ENCODE measurements at places on chromosomes 5 and 9.
A peak's percentile ranks its signal among the peaks of the same experiment; 100 is the strongest.

- DNase-seq = no peak
These were observed 173.3 kb upstream of the WWC1 start for GRCh38 chr5:168118042-168118668.

DNA sequence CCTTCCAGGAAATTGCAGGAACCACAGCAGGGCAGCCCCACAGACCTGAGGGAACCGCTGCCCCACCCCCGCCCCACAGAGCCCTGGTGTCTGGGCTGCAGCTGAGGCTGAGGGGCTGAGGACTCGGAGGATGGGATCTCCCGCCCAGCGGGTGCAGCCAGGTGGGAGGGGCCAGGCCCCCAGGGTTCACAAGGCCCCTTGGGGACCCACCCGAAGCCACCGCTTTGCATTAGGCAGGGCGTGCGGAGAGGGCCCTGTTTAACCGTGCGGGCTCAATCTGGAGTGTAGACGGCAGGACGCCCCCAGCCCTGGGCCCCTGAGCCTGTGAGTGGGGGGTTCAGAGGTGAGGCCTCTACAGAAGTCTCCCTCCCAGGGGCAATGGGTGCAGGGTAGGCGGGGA is 10.8 kb downstream of the NOTCH1 start:
- no peak for DNase-seq

GRCh38 chr5:98936948-98937715 is 8.3 kb upstream of the CHD1 start:
- DNase-seq = no peak

DNA sequence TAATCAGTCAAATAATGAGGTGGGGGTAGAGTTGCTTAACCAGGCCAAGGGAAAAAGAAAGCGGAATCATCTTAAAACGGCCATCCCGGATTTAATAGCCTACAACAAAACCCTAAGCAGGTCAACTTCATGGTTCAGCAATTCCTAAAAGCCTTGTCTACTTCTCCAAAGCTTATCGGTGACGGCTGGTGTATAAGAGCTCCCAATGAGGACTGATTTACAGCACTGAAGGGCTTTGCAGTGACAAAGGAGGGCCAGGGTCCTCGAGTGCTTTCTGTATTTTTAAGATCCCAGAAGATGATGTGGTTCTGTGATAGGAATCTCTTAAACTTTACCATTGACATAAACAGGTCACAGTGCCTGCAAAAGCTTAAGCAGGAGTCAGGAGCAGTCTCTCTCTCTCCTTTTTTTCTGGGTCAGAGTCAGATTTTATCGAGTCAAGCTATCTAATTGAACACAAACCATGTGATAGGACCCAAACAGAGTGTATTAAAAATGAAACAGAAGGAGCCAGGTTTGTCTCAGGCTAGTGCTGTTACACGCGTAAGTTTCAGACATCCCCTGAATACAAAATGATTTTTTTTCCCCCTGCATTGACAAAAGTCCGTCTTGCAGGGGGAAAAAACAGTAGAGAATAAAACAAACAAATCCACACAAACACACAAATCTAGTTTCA is 663.6 kb upstream of the ZNF608 start:
- DNase-seq = peak; percentile 25

GRCh38 chr5:74889523-74890105 is 23.4 kb upstream of the FAM169A start:
- DNase-seq = no peak

DNA sequence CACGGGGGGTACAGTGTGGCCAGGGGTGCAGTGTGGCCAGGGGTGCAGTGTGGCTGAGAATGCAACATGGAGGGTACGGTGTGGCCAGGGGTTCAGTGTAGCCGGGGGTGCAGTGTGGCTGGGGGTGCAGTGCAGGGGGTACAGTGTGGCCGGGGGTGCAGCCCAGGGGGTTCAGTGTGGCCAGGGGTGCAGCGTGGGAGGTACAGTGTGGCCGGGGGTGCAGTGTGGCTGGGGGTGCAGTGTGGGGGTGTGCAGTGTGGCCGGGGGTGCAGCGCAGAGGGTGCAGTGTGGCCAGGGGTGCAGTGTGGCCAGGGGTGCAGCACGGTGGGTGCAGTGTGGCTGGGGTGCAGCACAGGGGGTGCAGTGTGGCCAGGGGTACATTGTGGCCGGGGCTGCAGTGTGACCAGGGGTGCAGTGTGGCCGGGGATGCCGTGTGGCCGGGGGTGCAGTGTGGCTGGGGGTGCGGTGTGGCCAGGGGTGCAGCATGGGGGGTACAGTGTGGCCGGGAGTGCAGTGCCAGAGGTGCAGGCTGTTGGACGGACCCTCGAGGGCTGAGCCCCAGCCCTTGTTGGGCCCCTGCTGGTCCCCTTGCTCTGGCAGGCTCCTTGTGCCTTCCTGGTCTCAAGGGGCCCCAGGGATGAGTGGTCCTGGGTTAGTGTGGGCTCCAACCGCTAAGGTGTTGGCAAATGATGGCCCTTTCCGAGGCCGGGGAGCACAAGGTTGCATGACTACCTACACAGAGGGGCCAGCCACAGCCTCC is 17.9 kb downstream of the TPPP start:
- DNase-seq = no peak

DNA sequence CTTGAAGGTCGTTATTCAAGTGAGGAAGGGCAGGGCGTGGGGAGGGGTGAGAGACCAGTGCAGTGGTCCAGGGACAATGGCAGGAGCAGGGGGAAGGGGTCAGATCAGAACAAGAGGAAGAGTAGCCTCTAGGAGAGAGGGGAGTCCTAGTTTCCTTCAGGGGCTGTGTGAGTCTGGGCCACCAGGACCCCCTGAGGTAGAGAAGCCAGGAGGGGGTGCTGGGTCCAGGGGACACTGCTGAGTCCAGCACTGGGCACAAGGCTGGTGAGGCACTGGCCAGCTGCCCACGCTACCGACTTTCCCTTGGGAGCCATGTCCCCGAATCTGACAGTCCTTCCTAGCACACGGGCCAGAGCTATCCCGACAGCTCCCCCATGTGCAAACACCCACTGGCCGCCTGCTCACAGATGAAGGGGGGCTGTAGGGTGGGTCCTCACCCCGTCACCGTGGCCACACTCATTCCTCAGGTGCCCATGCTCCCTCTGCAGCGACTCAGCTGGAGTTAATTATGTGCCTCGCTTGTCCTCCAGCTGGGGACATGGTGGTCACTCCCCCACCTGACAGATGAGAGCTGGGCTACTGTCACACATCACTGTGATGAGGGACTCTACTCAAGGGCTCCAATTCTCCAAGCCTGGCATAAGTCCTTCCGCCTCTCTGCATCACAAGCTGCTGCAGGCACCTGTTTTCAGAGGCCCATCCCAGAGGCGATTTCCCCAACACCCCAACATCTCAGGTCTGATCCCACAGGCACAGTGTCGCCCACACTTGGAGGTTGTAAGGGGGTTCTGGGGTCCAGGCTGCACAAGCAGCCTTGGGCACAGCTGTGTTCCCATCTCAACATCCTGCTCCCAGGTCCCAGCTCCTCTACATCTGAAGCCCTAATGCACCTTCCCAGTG is 115.1 kb downstream of the GABBR2 start:
- DNase-seq = no peak

GRCh38 chr5:25009063-25009462 is 364.3 kb upstream of the CDH10 start:
- peak; percentile 1 for DNase-seq

DNA sequence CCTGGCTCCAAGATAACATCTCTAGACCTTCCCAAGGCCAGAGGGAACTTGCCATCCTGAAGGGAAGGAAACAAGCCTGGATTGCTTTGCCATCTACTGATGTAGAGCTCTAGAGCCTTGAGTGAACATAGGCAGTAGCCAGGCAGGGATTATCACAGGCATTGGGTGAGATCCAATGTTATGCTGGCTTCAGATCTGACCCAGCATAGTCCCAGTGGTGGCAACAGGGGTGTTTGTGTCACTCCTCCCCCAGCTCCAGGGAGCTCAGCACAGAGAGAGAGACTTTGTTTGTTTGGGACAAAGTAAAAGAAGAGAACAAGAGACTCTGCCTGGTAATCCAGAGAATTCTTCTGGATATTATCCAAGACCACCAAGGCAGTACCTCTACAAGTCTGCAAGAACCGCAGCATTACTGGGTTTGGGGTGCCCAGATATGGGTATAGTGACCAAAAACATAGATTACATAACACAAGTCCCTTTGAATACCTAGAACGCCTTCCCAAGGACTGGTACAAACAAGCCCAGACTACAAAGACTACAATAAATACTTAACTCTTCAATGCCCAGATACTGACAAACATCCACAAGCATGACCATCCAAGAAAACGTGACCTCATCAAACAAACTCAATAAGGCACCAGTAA is 137.6 kb upstream of the DAPK1 start:
- DNase-seq = no peak

GRCh38 chr5:116320486-116320885 is 235.7 kb downstream of the COMMD10 start:
- no peak for DNase-seq

DNA sequence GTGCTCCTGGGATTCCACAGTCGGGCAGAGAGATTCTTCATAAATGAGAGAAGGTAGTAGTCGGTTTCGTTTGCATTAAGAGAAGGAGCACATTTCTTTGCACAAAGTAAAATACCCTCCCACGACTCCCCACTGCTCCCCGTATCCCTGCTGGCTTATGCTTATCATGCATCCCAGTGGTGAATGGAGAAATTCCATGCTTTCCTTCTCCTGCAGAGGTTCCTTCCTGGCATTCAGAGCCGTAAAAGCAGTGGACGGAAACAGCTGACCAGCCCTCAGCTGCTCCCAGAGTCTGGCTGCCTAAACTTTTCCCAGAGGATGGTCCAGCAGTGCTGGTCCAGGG is 93.1 kb downstream of the C9orf152 start:
- DNase-seq = peak; percentile 37

DNA sequence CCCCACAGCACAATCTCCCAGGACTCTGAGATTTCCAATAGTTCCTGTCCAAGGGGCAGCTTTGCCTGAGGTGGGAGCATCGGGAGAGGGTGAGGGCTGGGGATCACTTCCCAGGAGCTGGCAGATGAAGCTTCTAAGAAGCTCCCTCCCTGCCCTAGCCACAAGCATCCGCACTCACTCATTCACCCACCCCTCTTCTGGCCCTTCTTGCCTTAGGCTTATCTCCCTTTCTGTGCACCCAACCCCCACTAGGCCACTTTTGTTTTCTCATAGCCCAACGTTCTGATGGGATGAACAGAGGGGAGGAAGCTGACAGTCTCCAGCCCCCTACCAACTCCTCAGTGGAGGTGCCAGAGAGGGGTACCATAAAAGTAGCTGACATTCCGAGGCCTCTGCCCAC is 3.7 kb upstream of the PCDH1 start:
- no peak for DNase-seq

DNA sequence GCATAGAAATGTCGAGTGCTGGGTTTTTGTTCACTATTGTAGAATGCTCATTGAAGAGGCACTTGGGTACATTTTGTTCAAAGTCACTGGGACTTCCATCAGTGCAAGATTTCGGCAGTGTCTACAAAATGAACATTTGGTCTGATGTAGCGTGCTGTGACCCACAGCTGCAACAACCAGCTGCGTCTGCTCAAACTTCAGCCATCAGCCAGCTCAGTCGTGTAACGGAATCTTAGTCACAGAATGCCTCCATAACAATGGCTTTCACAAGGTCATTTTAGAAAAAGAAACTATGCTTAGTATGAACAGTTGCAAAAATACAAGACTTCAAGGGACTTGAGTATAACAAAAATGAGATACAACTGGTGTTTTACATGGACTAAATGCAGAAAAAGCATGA is 828.1 kb upstream of the GRAMD2B start:
- no peak for DNase-seq

DNA sequence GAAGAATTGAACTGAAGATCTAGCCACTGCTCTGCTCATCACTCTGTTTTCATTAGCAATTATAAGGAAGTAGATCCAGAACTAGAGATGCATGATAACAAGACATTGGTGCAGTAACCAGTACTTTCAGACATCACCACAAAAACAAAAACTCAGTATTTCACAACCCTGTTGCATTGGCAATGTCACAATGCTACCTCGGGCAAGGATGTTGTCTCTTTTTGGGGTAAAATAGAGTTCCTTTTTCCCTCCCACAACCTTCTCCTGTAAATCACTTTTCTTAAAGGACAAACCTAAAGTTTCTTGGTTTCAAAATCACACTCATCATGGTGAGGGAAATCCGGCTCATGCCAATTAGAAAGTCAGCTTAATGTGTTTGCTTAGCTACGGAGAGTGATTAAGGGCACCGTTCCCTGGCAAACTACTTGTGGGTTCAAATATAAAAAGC is 420.1 kb upstream of the MEF2C start:
- DNase-seq = no peak

- no peak for DNase-seq
These were observed 358.0 kb upstream of the PCSK5 start for GRCh38 chr9:75532233-75533050.

DNA sequence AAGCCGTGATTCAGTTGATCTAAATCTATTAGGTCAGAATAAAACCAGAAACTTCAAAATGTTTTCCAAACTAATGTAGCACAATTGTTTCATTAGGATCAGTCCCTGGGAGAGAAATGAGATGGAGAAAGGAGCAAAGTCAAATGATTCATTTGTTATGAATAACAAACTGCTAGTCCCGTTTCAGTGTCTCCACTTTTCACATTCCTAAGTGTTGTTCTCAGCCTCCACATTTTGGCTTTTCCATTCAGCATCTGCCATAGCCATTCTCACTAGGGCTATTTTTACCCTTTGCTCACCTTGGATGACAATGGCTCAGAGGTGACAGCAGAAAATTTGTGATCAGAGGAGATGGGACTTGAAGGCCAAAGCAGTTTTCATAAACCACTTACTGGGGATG is 314.1 kb upstream of the KIF2A start:
- DNase-seq = no peak

GRCh38 chr5:109910874-109911273 is 221.1 kb downstream of the MAN2A1 start:
- no peak for DNase-seq

- peak; percentile 87 for DNase-seq
These were observed at the start of gene CCDC112 for GRCh38 chr5:115296124-115297022. Gene CCDC112 (minus strand): TSS chr5:115296654. CDS start chr5:115296543, 111 bp downstream.

- no peak for DNase-seq
These were observed 19.6 kb downstream of the ROR2 start for GRCh38 chr9:91930475-91930874.

DNA sequence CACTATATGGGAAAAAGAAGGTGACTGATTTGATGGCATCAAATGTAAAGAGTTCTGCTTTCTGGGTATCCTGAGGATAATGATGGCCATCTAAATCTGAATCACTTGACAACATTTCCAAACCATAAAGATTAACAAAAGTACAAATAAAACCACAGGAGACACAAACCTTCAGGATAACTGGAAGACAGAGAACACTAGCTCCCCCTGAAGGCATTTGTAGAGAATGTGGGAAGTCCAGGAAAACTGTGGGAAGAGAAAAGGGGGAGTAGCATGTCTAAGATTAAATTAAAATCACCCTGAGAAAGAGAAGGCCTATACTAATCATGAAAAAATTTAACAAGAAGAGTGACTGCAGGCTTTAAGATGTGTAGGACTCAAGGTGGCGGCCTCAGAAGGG is 116.2 kb downstream of the PRELID2 start:
- DNase-seq = peak; percentile 56

GRCh38 chr5:69528035-69528434 is 32.0 kb upstream of the GTF2H2C start:
- DNase-seq = no peak

Data from ELR (cell line).